ENCODE measurements at places on chromosomes 16 and 17. TPM values are rescaled to one million over a fixed set of nuclear protein-coding genes. Genes with fewer than 3 reads are reported as not detected.

PHOSPHO1 gene
- polyA plus RNA-seq: not detected

SLC4A1 gene
- 0.09 TPM for polyA plus RNA-seq

CNTNAP4 gene
- polyA plus RNA-seq: 0.06 TPM

RBL2 gene
- polyA plus RNA-seq: 53.2 TPM

NTHL1 gene
- polyA plus RNA-seq: 20.1 TPM

ATP2A1 gene
- polyA plus RNA-seq: 0.22 TPM

ZFHX3 gene
- polyA plus RNA-seq: 0.49 TPM

Measured in B cell (primary cell).